ENCODE measurements at places on chromosomes 3 and 15.

GRCh38 chr15:73597036-73597638 lies 36.1 kb downstream of the NPTN start:
- DNase-seq: no peak

- peak; percentile 56 for DNase-seq
These were observed 8.8 kb upstream of the MAGI1 start for GRCh38 chr3:66047311-66048050.

- DNase-seq: no peak
These were observed 28.3 kb downstream of the CD80 start for GRCh38 chr3:119531151-119531550.

- no peak for DNase-seq
These were observed 389.8 kb downstream of the NR2F2 start for GRCh38 chr15:96720251-96720650.

- no peak for DNase-seq
These were observed 35.7 kb upstream of the BLM start for GRCh38 chr15:90681480-90681879.

- no peak for DNase-seq
These were observed 121.6 kb upstream of the EIF1B start for GRCh38 chr3:40187945-40188344.

- peak; percentile 87 for DNase-seq
These were observed 237.8 kb upstream of the NR2E3 start for GRCh38 chr15:71572452-71573053.

- peak; percentile 44 for DNase-seq
These were observed 42.3 kb upstream of the GALNT15 start for GRCh38 chr3:16132190-16132589.

DNA sequence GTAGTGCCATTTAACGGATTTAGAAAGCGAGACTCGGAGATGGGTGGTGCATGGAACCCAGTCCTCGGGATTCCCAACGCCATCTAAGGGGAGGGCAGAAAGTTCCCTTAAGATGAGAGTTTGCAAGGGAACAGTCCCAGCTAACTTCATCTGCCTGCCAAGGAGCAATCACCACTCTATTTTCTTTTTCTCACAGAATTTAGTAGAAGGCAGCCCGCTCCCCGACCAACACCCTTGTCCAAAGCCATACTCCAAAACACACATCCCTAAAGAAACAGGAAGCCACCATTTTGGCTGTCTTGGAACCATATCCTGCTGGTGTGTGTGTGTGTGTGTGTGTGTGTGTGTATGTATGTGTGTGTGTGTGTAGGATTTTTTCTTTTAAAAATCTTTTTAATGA lies 7.1 kb upstream of the FGD5 start:
- no peak for DNase-seq

GRCh38 chr3:104323226-104323625 lies 1043.5 kb upstream of the ALCAM start:
- DNase-seq: no peak

DNA sequence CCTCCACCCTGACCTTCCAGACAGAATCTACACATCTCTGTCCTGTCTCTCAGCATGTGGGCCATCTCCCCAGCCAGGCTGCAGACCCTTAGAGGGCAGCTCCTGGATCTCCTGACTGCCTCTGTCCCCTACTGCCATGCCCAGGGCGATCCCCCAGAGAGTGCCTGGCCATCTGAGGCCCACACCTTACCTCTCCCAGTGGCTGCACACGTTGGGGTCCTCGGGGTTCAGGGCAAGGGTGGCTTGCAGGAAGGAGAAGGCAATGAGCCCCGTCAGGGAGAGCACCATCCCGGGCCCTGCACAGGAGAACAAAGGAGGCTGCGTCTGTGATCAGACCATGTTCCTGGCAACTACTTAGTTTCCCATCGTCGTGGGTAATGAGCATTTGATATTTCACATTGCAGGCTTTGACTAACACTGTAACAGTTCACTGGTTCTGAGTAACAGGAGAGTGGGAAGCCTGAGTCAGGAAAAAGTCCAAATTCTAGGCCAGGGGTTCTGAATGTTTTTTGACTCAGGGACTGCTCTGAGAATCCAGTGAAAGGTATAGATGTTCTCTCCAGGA lies 125.4 kb downstream of the MEGF11 start:
- no peak for DNase-seq

DNA sequence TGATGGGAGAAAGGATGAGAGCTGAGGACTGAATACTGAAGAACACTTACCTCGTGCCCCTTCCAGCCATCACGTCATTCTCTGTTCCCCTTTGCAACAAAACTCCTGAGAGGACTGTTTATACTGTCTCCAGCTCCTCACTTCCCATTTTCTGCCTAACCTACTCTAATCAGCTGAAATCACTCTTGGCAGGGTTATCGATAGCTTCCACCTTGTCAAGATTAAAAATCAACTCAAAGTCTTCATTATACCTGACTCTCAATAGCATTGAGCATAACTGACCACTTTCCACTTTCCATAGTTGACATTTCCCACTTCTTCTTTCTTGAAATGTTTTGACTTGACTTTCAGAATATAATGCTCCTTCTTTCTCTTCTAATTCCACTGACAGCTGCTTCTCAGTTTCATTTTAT lies 4.3 kb downstream of the BTBD1 start:
- no peak for DNase-seq

- DNase-seq: no peak
These were observed 2.6 kb upstream of the VPS39 start for GRCh38 chr15:42210696-42211095.

- DNase-seq: no peak
These were observed 247.8 kb downstream of the GABRB3 start for GRCh38 chr15:26525096-26525495.

DNA sequence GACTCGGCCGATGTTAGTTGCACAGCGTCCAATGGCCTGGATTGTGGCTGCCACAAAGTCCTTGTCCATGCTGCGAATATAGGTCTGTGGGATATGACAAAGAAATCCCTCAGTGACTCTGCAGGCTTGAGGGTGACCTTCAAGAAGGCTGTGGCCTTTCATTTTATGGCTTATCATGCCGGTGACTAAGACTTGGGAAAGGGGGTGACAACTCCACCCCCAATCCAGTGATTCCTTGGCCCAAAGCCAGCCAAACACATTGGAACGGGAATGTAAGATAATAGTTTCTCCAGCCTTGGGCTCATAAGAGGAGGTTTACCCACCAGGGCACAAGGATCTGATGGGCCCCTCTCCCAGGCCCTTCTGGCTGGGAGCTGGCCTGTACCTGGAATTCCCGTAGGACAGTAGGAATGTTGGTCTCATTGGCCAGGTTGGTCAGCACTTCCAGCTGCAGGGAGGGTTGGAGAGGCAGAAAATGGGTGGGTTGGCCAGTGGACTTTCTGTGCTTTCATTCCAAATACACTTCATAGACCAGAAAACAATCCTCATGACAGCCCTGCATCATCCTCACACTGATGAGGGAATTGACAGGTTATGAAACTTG lies 30.7 kb upstream of the CPEB1 start:
- no peak for DNase-seq

- DNase-seq: no peak
These were observed 85.9 kb downstream of the BOC start for GRCh38 chr3:113297287-113297686.

DNA sequence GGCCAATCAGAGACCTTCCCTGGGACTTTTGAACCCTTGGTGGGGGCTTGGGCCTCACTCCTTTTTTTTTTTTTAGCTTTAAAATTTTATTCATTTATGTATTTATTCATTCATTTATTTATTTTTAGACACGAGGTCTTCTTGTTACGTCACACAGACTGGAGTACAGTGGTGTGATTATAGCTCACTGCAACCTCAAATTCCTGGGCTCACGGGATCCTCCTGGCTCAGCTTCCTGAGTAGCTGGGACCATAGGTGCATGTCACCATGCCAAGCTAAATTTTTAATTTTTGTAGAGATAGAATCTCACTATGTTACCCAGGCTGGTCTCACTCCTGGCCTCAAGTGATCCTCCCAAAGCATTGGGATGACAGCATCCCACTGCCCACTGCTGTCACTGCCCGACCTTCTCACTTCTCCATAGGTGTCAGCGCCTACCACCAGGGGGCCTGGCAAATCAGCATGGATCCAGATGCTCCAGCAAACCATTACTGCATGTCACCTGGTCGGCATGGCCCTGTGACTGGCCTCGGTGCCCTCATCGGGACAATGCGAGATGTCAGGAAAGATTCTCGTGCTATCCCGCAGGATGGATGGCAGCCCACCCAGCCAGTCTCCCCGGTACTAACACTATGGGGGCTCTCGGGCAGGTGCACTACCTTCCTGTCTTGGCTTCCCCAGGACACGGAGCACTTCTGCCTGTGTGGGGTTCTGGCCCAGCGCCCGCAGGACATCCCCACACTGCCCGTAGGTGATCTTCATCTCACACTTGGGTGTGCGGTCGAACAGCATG lies 3.0 kb downstream of the MYL3 start:
- DNase-seq: no peak

- no peak for DNase-seq
These were observed 54.4 kb upstream of the THUMPD3 start for GRCh38 chr3:9308298-9308990.

GRCh38 chr3:158279609-158280008 lies 169.7 kb downstream of the RSRC1 start:
- no peak for DNase-seq

GRCh38 chr3:128800241-128801187 lies 74.5 kb downstream of the RAB7A start:
- no peak for DNase-seq

DNA sequence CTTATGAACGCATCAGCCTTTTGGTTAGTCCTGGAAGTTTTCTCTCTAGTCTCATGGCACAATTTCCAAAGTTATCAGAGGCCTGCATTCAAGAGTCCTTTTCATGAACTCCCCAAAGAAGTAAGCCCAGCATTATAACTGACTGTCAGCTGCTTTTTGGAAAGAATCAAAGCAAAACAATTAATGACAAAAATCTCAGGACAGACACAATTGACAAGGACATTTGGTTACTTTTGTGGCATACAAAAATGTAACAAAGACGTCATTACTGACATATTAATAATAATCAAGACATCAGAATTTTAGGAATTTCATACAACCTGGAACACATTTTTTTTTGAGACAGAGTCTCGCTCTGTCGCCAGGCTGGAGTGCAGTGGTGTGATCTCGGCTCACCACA lies 21.2 kb downstream of the KATNBL1 start:
- DNase-seq: no peak

DNA sequence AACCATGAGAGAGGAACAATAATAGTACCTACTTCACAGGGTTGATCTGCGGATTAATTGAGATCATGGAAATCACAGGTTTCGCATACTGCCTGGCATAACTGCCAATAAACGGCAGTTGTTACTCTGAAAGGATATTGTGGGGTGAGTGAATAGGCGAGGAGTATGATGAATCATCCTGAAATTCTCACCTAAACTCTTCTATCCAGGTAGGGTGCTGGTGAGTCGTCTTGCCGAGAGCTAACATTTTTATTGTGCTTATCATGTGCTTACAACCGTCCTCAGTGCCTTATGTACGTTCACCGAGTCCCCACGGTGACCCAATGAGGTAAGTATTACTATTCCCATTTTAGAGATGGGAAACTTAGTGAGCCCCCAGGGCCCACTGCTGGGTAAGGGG lies 52.4 kb upstream of the SRGAP3 start:
- DNase-seq: peak; percentile 88

DNA sequence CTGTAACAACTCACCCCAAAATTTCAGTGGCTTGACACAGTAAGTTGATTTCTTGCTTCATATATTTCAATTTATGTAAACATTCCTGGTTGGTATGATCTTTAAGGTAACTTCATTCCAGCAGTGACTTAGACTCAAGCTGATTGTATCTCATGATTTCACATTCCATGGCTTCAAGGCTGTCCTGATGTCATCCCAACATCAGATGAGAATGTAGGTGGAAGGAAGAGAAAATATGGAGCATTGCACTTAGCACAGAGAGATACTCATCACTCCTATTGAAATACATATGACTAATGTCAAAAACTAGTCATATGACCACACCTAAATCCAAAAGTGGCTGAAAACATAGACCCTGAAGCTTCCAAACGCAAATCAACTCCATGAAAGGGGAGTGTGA lies 793.8 kb downstream of the TBL1XR1 start:
- DNase-seq: peak; percentile 16

DNA sequence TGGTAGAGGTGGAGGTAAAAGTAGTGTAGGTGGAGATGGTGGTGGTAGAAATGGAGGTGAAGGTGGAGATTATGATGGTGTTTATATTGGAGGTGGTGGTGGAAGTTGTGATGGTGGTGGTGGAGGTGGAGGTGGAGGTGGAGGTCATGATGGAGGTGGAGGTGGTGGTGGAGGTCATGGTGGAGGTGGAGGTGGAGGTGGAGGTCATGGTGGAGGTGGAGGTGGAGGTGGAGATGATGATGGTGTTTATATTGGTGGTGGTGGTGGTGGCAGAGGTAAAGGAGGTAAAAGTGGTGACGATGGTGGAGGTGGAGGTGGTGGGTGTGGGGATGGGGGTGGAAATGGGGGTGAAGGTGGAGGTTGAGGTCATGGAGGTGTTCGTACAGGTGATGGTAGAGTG lies 107.8 kb downstream of the ASB7 start:
- DNase-seq: no peak

DNA sequence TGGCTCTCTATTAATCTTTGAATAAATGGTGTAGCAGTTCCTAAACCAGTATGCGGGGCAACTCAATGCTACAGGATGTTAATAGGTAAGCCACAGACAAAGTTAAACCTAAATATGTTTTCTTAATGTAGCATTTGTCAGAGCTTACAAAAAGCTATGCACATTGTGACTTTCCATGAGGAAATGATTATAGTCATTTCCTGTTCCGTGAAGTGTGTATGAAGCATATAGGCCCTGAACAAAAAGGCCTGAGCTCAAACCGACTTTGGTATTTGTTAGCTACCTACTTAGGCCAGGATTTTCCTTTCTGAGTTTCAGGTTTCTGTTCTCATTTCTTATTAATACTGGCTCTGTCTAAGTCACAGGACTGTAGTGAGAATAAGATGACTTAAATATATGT lies 14.2 kb downstream of the ZNF80 start:
- DNase-seq: no peak

GRCh38 chr3:137347817-137348368 lies 390.1 kb downstream of the IL20RB start:
- DNase-seq: no peak

DNA sequence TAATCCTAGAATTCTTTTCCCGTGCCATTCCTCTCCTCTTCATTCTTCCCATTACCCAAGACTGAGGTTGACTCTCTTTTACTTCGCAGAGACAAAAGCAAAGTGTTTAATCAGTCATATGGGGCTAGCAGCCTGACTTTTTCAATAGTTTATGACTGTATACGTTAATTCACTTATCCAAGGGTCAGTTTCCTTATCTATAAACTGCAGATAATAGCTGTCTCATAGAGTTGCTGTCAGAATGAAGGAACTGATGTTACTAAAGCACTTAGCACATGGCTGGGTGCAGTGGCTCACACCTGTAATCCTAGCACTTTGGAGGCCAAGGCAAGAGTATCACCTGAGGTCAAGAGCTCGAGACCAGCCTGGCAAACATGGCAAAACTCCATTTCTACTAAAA lies 43.5 kb upstream of the ULK4 start:
- no peak for DNase-seq

Measured in foreskin keratinocyte (primary cell).